NCI-H1694 (cell line): ENCODE measurements at places on chromosomes 16 and 17.

DNA sequence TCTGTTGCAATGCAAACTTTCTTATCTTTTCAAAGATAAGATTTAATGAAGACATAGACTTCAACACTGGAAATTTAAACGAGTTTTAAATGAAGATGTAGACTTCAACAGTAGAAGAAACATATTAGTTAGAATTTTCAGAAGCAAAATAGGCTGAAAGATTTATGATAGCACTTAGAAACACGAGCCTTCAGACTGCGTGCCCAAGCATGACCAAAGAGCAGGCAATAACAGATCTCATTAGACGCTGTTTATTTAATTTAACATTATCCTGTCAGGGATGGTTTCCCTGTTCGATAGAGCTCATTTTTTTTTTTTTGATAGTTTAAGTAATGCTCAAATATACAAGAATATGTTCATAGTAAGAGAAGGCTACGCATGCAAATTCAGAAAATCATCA, 604.7 kb upstream of the SOX9 start:
- DNase-seq: peak; percentile 63

GRCh38 chr16:4314532-4315185, 1.2 kb upstream of the GLIS2 start:
- DNase-seq: no peak

GRCh38 chr16:70715055-70715858, 29.4 kb upstream of the MTSS2 start:
- DNase-seq: peak; percentile 50

- DNase-seq: no peak
Measured at GRCh38 chr16:66335704-66336329, 30.7 kb upstream of the CDH5 start.

- DNase-seq: no peak
Measured at GRCh38 chr16:47999595-47999994, 156.2 kb downstream of the ABCC12 start.

GRCh38 chr17:14245002-14245401, 8.3 kb upstream of the CDRT15 start:
- no peak for DNase-seq

DNA sequence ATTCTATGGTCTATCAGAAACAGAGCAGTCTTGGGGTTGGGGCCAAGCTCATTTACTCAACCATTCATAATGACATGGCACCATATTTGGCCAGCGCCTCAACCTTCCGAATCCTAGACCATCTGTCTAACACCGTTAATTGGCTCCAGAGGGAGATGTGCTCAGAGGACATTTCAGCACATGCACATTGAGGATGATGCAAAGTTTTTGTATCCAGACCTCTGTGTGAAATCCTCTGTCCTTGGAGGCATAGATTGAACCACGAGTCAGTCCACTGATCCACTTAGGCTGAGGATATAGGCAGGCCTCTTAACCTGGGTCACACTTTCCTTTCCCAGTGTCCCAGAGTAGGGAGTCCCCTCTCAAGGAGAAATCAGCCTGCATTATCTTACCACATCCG, 85.5 kb downstream of the SHISA6 start:
- DNase-seq: no peak

DNA sequence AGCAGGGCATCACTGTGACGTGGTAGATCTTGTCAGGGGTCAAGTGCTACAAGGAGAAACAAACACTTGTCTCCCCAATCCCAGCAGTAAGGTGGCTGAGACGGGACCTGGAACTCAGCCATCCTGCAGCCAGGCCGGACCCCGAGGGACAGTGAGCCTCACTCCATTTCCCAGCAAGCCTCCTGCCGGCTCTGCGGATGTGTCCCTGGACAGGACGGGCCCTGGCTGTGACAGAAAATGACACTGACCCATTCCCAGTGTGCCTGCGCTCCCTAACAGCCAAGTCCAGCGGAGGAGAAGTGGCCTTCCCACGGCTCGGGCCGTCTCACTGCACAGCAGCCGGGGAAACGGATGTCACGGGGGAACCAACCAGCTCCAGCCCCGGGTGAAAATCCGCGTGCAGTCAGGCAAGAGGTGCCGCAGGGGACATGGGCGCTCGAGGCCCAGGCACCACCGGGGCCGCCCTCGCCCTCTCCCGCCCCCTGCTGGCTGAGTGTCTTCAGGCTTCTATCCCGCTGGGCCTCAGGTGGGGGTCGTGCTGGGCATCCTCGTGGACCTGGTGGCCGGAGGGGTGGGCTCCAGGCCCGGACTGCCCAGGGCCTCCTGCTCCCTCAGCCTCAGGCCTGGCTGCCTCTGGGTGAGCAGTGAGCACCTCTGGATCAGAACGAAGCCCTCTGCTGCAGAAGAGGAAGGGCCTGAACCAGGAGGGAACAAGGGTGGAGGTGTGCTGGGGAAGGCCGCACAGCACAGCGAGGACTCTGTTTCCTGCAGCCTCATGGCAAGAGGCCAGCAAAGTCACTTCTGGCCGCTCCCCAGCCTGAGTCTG, 6.7 kb downstream of the HAGHL start:
- DNase-seq: no peak

DNA sequence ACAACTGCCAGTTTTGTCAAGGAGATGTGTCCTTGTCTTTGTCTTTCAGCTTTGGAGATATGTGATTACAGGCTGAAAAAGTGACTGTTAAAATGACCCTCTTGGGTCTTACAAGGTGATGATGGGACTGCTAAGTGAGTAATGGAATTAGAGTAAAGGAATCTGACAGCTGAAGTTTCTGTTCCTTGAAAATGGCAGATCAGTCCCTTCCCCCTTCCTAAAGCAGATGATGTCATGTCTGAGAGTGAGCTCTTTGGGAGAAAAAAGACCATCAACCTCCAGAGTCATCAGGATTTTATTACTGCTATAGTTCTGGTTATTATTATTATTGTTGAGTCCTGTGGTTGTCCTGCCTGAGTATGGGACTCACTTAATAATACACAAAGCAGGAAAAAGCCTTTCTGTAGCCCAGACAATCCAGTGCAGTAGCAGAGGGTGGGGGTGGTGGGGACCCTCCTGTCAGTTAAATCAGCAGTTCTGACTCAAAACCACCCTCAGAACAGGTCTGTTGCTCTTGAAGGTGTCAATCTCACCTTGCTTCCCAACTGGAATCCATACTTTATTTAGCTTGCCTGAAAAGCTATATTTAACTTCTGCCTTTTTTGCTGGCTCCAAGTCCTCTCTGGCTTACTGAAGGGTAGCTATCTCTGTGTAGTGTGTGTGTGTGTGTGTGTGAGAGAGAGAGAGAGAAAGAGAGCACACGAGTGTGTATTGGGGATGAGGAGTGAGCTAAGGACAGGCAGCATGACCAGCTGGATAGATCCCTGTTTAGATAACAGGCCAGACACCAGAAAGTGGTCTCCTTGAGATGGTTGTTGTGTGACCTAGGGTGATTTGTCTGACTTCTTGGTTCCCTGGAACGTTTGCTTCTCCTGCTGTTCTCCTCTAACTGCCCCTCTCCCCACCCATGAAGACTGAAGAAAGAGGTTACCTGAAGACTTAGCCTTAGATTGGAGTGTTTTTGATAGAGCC, 4.9 kb downstream of the HROB start:
- DNase-seq: no peak

DNA sequence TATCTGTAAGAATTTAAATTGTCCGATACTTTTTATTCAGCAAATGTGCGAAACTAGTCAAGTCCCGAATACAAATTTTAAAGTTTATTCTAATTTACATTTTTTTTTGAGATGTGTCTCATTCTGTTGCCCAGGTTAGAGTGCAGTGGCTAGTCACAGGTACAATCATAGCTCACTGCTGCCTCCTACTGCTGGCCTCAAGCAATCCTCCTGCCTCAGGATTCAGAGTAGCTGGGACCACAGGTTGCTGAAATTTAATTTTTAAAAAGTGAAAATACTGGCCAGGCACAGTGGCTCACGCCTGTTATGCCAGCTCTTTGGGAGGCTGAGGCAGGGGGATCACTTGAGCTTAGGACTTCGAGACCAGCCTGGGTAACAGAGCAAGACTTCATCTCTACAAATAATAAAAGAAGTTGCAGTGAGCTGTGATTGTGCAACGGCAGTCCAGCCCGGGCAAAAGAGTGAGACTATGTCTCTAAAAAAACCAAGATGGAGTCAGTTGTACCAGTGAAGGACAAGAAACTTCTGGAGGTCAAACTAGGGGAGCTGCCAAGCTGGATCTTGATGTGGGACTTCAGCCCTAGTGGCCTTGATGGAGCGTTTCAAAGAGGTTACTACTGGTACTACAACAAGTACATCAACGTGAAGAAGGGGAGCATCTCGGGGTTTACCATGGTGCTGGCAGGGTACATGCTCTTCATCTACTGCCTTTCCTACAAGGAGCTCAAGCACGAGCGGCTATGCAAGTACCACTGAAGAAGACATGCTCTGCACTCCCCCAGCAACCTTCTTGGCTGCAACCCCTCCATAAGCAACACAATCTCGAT, 5.6 kb downstream of the POLG2 start:
- no peak for DNase-seq

GRCh38 chr17:28370744-28371103, 617 bp upstream of the VTN start:
- DNase-seq: no peak

DNA sequence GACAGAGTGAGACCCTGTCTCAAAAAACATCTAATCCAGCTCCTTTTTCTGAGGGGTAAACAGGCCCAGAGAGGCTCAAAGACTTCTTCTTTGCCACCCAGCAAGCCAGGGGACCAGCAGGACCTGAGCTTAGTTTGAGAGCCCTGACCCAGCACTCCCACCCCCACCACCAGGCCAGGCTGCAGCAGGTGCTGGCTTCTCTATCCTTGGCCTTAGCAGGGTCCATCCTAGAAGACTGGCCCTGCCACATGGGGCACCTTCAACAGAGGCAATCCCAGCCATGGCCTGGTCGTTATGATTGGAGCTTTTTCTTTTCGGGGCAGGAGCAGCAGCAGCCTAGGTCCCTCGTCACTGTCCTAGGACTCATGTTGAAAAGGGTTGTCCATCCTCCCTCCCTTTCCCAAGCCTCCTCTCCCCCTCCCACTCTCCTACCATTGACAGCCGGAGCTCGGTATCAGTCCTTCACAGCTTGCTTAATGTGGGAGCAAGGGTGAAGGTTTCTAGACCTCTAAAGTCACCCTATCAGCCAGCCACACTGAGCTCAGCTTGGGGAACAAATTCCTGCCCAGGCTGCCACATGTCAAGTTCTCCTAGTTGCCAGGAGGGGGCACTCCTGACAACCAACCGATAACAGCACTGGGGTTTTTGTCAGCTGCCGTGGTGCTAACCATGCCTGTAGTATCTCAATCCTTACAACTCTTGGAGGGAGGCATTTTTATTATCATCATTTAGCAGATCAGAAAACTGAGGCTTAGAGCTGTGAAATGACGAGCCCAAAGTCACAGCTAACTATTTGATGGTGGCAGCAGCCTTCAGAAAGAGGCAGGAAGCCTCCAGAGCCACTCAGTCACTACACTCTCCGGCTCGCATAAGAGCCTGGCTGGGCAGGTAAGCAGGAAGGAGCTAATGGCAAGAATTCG, 11.2 kb downstream of the MRPL27 start:
- DNase-seq: peak; percentile 77

- no peak for DNase-seq
Measured at GRCh38 chr17:60695960-60696359, 18.3 kb downstream of the BCAS3 start.

- no peak for DNase-seq
Measured at GRCh38 chr17:47644324-47644723, 5.4 kb upstream of the KPNB1 start.

- DNase-seq: peak; percentile 53
Measured at GRCh38 chr16:55955845-55956244, 80.7 kb upstream of the CES5A start.

GRCh38 chr16:87133966-87134627, 183.1 kb downstream of the C16orf95 start:
- no peak for DNase-seq

DNA sequence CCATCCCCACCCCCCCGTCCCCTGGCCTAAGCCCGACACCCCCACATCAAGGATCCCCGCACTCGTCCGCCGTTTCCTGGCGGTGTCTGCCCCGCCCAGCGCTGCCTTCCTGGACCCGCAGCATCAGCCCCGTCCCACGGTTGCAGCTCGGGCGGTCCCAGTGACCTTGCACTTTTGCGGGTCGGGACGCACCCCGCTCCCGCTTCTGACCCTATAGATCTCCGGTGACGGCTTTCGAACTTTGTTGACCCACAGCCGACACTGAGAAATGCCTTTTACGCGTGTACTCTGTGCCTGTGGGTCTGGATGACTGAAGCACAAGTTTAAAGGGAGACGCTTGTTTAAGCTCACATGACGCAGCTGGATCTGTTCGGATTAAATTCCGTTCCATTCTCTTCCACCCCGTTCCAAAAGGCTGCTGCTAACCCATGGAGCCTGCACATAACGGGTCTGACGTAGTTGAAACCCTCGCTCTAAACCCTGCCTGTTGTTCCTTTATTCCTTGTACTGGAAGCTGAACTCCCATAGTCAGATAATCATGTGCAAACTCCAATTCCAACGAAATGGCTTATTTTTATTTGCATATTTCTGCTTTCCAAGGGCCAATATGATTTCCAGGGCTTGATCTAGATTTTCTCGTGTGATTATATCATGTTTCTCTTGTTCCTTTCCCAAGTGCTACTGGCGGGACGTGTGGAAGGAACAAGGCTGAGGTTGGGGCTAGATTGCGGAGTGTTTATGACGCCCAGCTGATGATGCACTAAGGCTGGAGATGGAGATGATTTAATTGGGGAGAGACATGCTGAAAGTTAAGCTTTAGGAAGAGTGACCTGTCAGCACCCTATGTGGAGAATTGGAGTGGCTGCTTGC, 834 bp downstream of the FLYWCH1 start:
- DNase-seq: no peak

DNA sequence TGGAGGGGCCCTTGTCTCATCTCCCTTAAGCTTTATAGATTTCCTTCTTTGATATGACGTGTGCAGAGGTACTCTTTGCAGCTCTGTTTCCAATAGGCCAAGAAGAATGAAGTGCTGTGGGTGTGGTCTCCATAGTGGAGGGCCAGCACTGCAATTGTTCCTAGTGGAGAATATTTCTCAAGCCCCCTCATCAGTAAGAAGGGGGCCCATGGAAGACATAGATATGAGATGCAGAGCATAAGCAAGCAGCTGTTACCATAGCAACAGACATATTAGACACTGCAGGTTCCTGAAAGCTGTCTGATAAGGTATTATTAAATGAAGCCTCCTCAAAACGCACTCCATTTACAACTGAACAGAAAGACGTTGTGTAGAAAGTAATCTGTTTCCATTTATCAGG, 240.7 kb downstream of the ZFHX3 start:
- DNase-seq: no peak

DNA sequence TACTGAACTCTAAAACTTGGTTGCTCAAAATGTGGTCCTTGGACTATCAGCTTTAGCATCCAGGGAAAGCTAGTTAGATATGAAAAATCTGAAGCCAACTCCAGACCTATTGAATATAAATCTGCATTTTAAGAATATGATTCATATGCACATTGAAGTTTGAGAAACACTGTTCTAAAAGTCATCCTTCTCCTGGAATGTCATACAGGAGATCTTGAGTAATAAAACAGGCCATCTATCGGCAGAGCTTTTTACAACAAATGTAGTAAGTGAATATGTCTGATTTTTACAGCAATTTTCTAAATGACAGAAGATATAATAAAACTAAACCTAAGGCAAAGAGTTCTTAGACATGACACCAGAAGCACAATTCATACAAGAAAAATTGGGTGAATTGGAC, 140.4 kb downstream of the PMP22 start:
- no peak for DNase-seq
